ENCODE measurements at places on chromosomes 1 and 21. TPM values are rescaled to one million over a fixed set of nuclear protein-coding genes. Genes with fewer than 3 reads are reported as not detected.

DNA sequence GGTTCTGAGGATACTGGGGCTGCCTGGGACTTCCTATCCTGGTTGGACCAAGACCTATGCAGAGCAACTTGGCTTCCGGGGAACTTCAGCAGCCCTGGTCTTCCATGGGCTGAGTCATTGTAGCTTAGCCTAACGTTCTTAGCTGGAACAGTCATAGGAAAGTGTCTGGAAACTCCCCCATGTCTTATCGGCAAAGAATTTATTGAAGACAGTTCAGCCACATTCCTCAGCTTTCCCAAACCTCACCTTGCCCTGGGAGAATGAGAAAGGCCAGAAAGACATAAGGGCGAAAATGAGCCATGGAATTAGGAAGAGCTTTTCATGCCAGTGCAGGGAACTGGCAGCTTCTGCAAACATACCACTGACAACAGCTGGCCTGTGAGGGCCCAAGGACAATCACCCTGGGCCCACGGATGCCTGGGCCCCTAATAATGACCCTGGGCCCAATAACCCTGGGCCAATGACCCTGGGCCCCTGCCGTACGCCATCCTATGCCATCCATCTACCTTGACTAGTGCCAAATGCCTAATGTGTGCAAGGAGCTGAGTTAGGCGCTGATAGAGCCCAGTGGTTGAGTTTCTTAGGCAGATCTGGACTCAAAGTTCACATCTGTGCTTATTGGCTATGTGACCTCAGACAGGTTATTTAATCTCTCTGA, 114.4 kb upstream of the GADD45A start:
- DNase-seq, result no peak

- DNase-seq, result peak; percentile 77
Measured at GRCh38 chr1:4963251-4963650, 308.8 kb downstream of the AJAP1 start.

- no peak for DNase-seq
Measured at GRCh38 chr1:84742653-84743052, 52.4 kb upstream of the SSX2IP start.

GRCh38 chr1:111864862-111865261, 109.2 kb downstream of the DDX20 start:
- DNase-seq, result no peak

DNA sequence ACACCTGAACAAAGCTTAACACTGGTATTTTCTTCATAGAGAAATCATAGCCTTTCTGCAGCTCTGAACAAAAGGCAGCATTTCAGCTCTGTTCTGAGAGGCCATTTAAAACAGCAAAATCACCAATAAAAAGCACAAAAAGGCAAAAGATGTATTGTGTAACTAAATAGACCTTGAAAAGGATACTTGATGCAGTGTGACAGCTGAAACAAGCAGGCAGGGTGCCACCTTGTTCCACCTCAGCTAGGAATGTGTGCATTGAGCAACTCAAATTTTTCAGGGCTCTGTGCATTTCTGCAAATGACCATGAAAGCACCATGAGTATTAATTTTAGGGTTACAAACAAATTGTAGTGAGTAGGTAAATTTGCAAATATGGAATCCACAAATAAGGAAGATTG, 65.8 kb downstream of the RHOU start:
- no peak for DNase-seq

GRCh38 chr1:205505791-205506190, 1.3 kb downstream of the CDK18 start:
- DNase-seq, result no peak

DNA sequence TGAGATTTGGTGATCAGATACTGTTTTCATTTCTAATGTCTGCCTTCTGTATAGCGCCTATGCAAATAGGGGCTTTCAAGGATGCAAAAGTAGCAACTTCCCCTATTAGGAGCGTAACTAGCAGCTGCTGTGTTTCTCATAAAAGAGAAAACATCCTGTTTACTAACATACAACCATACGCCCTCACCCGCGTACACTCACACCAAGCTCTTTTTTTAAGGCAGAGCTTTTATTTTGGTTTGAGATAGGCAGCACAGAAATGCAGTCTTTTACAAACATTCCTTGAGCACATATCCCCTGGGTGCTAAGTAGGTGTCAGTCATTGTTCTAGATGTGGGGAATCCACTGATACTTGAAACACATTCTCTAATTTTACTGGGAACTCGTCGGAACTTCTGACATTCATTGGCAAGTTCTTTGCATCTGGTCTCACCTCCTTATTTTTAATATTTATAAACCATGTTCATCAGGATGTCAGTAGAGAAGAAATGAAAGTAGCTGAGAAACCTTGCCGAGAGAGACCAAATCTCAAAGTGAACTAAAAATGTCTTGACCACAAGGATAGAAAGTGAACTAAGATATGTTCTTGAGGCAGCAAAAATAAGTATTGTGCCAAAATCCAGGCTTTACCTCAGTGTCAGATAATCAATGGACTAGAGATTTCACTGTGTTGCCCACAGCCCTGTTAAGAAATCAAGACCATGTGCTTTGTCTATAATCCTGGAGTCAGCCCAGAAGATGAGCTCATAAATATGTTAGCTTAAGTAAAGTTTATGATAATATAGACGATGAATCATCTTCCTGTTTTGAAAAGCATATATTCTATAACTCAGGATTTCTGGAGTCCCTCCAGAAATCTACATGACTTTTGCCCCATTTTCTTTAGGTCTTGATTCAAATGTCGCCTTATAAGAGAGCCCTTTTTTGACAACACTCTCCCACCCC, 350.9 kb downstream of the ST6GALNAC3 start:
- DNase-seq, result no peak

DNA sequence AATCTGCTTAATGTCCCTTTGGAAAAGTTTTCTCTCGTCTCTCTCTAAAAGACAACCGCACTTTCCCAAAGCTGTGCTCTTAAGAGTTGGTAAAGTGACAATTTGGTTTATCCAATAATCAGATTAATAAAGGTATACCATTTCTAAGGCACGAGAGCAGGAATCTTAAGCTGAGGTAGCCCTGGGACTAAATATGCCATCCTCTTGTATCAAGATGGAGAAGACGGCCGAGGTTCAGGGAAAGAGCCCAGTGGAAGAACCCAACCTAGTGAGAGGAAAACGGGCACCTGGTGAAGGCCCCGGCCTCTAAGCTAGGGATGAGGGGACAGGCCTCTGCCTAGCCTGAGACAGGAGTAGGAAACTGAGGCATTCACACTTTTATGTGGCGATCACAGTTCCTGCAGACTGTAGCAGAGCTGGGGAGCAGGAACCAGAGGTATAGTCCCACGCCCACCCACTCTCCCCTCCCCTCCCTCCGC, 334 bp upstream of the SARS1 start:
- no peak for DNase-seq

ZNF683 gene
- not detected for total RNA-seq

FMN2 gene
- 2.1 TPM for total RNA-seq

GBP1 gene
- 36.0 TPM for total RNA-seq

SAMD11 gene
- total RNA-seq, result 16.5 TPM

CR1 gene
- 6.3 TPM for total RNA-seq

VTCN1 gene
- total RNA-seq, result not detected

Measured in posterior vena cava (tissue), 2 donors.